RPMI7951 (cell line): ENCODE measurements at places on chromosomes 4 and X. TPM values are rescaled to one million over a fixed set of nuclear protein-coding genes. Genes with fewer than 3 reads are reported as not detected.

SLC49A3 gene
- not detected in 2 replicates for total RNA-seq

GRCh38 chr4:8819473-8820177 is 52.0 kb downstream of the HMX1 start:
- no peak for DNase-seq

GRCh38 chr4:40349561-40350198 is 14.5 kb downstream of the CHRNA9 start:
- DNase-seq = peak; percentile 75

GRCh38 chrX:29636331-29636730 is 579.0 kb upstream of the MAGEB2 start:
- no peak for DNase-seq

DNA sequence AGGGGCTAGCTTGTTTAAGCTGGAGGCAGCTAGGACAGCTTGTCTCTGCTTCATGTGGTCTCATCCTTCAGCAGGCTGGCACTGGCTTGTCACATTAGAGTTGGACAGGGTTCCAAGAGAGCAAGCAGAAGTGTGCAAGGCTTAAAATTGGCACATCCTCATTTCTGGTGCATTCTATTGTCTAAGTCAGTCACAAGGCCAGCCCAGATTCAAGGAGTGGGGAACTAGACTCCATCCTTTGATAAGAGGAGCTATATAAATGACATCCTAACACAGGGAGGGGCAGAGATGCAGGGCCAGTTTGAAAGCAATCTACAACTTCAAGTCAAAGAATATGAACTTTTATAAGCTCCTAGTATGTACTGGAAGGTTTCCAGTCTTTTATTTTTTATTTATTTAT is 313.2 kb downstream of the PTTG2 start:
- DNase-seq = no peak

GRCh38 chrX:154384284-154384892 is 5.3 kb downstream of the EMD start:
- no peak for DNase-seq

- DNase-seq = no peak
Observed at GRCh38 chr4:107120661-107121060, 84.5 kb upstream of the DKK2 start.

DNA sequence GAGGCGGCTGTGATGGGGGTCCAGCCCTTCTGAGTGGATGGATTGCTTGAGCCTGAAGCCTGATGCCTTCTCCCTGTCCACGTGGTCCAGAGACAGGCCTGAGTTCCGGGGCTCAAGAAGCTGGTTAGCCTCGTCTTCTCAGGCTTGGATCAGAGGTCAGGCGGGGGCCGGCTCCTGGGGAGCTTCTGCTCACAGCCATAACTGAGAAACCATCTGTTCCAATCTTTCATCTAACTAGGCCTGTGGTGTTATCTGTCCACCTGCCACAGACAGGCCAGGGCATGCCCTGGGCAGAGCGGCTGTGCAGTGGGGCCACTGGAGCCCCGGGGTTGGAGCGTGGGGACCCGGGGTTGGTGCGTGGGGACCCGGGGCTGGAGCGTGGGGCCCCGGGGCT is 63.1 kb downstream of the SORCS2 start:
- DNase-seq = no peak

DNA sequence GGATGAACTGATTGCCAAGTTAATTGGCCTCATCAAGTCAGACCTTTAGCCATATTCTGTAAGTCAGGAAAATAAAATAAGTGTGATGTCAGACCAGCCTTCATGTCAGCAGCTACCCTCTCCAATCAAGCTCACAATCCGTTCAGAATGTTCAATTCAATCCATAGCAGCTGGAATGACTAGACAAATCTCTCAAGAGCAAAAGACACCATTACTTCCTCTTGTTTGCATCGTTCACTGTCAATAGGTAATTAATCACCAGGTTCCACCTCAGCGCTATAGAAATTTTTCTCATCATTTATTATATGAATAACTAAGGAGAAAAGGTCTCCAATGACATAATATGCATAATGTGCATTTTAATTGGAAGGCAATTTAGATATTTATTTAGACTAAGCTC is 321.0 kb upstream of the GRIA3 start:
- DNase-seq = no peak

ANKRD17 gene
- total RNA-seq = 24.1 and 25.4 TPM in 2 replicates

DNA sequence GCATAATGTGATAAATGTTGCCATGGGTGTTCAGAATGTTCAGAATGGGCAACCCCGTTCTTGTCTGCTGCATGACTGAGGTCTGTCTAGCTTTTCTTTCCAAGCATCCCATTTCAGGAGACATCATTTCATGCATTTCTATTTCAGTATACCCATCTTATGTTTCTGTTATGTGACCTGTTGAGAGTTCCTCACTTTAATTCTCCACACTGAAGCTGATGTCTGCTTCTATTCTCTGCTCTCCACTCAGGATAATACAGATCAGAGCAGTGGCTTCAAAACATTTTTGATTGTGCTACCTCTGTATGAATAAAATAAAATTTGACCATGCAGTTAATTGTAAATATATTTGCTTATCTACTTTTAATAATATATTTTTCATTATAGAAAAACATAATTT is 398.6 kb downstream of the ARHGAP24 start:
- no peak for DNase-seq

DNA sequence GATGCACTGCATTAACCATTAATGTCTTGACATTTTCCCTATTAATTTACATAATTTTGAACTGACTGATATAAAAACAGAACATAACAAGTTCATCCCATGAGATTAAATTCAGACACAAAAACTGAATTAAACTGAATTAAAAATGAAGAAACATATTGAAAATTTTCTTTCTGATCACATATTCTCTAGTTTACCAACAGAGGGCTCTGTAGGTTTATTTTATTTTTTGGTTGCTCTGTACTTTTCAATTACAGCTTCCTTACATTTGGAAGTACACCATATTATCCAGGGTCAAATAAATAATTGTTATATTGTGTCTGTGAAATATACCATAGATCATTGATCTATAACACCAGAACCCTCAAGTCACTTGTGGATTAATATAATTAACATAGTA is 27.3 kb upstream of the CT83 start:
- DNase-seq = no peak

DNA sequence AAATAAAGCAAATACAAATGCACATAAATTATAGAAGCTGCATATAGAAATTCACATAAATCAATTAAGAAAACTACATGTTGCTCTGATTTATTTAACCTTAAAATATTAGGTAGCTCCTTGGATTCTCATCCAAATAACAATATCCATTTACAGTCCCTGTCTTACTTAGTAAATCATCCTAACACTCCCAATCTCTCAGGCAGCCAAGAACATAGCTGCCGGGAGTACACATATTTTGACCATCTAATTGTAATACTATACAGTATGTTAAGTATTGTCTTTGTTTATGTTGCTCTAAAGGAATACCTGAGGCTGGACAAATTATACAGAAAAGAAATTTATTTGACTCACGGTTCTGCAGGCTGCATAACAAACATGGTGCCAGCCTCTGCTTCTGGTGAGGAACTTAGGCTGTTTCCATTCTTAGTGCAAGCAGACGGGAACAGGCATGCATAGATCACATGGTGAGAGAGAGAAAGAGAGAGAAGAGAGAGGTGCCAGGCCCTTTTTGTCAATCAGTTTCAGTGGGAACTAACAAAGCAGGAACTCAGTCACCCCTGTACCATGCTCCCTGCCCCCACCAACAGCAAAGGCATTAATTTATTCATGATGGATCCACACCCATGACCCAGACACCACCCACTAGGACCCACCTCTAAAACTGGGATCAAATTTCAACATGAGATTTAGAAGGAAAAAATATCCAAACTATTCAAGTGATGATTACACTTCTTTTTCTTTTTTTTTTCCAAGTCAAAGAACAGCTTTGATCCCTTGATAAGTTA is 614.8 kb upstream of the TECRL start:
- DNase-seq = no peak

DNA sequence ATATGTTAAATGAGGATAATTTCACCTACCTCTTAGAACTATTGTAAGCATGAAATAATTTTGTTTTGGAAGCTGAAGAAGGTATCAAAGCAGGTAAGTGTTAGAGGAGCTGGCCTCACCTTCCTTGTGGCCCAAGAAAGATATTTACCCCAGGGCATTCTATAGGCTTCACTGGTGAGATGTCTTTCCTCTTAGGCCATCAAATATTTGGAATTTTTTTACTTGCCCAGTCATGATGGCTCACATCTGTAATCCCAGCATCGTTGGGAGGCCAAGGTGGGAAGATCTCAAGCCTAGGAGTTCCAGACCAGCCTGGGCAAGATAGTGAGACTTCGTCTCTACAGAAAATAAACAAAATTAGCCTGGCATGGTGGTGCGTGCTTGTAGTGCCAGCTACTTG is 6.1 kb upstream of the SMS start:
- peak; percentile 17 for DNase-seq

GRCh38 chrX:132968296-132968949 is 10.0 kb upstream of the HS6ST2 start:
- DNase-seq = no peak

IQSEC2 gene
- total RNA-seq = 28.4 and 42.4 TPM in 2 replicates

SPOCK3 gene
- total RNA-seq = not detected in 2 replicates

GRCh38 chrX:19793471-19793870 is 93.9 kb downstream of the SH3KBP1 start:
- peak; percentile 10 for DNase-seq

RIBC1 gene
- total RNA-seq = 1.1 and 1.6 TPM in 2 replicates

DNA sequence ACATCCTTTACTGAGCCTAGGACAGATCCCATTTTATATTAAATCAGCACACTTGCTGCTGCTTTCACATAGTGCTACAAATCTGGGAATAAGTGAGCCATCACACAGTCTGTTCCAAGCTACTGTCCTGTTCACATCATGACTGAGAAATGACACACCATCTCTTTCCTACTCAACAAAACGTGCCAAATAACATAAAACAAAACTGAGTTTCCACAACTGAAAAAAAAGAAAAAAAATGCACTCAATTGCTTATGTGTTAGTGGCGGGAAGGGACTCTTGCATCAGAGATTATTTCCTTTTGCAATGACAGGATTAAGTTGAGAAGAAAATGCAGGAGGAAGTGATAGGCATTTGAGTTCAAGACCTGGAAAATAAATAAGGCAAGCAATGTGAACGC is 109.0 kb downstream of the SHROOM4 start:
- no peak for DNase-seq

AFP gene
- 1.1 and 1.8 TPM in 2 replicates for total RNA-seq

DNA sequence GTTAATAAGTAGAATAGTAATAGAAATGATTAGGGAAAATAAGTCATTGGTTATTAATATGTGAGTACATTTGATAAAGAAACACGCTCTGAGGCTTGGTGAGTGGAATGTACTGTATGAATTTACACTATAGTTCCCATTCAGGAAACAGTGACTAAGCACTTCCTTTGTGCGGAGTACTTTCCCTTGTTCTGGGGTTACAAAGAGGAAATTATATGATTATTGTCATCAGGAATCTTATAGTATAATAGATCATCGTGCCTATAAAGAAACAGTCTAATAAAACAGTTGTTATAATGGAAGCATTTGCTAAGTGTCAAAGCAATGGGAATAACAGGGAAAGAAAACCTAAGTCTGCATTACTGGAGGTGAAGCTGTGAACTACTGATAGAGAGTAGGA is 138.0 kb downstream of the RPA4 start:
- DNase-seq = no peak

- DNase-seq = peak; percentile 89
Observed at GRCh38 chr4:84966382-84967242, at the start of gene WDFY3. Gene WDFY3 (minus strand): TSS chr4:84966690. CDS start chr4:84860591, 106,099 bp downstream.

DNA sequence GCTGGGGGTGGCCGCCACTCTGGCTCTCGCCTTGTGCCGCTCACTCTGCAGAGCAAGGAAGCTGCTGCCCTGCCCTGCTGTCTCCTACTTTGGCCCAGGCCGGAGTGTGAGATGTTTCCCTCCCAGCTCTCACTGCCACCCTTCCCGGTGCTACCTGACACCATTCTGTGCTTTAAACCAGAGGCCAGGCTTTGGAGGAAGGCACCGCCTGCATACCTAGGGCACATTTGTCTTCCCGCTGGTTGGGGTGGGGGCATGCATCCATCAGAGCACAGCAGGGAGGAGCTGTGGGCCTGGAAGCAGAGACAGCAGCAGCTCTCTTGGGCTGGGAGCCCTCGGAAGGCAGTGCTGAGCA is 96.9 kb upstream of the PSAPL1 start:
- DNase-seq = no peak

DNA sequence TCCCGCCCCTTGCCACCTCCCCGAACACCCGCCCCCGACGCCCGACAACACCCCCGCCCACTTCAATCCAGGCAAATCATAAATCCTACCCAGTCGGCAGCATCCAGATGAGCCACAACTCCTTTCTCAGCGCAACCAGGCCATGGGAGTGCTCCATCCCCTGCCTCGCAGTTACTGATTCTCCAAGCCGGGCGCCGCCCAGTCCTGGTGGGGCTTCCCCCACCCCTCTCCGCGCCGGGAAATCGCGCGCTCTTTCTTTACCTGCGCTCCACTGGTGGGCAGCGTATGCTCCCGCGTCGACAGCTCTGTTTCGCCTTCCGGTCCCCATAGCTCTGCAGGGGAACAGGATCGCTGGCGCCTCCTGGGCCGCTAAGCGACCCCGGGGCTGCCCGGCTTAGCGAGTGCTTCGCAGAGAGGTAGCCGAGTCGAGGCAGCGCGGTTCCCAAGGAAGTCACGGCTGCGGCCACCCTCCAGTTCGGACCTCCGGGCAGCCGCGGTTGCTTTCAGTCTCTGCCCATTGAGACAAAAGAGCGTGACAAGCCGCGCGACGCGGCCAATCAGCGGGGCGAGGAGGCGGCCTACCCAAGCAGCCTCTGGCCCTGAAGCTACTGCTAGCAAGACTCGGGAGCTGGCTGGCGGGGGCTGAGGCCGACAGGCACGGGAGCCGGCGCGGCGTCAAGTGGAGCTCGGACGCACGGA is 43.7 kb upstream of the TMSB15B start:
- DNase-seq = peak; percentile 61
